ENCODE measurements at places on chromosomes 13 and 19.
A peak's percentile ranks its signal among the peaks of the same experiment; 100 is the strongest.

DNA sequence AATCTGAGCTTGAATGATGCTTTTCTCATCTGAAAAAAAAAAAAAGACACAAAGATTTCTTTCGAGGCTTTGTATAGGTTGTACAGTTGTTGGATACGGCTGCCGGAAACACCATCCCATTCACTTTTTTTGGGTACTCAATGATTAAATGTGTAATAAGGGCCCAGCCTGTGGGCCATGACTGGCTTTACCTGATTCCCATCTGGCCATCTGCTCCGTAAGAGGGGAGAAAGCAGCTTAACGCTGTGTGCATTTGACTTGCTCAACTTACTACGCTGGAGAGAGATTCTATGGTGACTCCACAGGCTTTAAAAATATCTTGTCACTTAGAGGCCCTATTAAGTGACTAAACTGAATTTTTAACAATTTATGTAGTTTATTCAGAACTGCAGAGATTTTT, 731 bp downstream of the ZNF558 start:
- DNase-seq: no peak

- no peak for DNase-seq
These were observed 147.5 kb upstream of the OBI1 start for GRCh38 chr13:78806457-78806856.

DNA sequence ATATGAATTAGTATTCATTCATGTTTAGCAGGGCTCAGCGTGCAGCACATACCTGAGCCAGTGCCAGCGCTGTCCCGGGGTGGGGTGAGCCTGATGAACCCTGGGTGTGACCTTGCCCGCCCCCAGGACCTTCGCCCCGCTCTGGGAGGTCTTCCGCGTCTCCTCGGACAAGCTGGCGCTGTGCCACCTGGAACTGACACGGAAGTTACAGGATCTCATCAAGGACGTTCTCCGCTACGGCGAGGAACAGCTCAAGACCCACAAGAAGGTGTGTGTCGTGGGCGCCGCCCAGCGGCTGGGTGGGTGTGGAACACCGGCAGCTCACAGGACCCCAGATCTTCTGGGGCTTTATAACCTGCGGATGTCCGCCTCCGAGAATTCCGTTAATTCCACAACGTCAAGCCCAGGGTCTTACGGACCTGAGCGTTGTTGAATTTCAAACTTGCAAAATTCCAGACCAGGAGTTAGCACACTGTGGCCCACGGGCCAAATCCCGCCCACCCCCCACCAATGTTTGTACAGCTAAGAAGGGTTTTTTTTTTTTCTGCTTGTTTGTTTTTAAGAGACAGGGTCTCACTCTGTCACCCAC, 15.4 kb downstream of the FCHO1 start:
- DNase-seq: peak; percentile 53

GRCh38 chr19:5953680-5954213, 24.2 kb downstream of the RANBP3 start:
- no peak for DNase-seq

DNA sequence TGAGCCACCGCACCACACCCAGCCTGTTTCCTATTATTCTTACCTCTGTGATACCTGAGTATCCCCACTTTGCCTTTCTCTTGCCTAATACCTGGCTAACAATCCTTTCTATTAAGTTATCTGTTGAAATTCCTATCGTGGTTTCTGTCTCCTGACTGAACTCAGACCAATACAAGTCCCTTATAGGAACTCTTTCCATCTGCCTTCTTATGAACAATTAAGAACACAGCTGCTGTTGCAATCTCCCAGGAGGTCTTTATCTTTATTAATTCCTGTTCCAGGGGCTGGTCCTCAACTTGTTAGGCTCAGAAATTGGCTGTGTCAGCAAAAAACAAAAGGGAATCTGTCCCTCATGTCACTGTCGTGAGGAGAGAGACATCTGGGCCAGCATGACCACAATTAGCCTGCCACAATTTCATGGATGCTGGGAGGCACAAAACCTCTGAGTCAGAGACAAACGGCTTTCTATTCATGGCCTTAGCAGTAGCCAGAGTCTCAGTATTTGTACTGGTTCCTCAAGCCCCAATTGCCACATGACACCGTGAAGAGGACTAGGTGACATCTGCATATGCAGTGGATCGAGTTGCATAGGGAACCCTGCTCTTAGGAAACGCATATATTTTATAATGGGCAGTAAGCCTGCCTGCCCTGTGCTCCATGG, 58.2 kb downstream of the NUFIP1 start:
- DNase-seq: no peak

DNA sequence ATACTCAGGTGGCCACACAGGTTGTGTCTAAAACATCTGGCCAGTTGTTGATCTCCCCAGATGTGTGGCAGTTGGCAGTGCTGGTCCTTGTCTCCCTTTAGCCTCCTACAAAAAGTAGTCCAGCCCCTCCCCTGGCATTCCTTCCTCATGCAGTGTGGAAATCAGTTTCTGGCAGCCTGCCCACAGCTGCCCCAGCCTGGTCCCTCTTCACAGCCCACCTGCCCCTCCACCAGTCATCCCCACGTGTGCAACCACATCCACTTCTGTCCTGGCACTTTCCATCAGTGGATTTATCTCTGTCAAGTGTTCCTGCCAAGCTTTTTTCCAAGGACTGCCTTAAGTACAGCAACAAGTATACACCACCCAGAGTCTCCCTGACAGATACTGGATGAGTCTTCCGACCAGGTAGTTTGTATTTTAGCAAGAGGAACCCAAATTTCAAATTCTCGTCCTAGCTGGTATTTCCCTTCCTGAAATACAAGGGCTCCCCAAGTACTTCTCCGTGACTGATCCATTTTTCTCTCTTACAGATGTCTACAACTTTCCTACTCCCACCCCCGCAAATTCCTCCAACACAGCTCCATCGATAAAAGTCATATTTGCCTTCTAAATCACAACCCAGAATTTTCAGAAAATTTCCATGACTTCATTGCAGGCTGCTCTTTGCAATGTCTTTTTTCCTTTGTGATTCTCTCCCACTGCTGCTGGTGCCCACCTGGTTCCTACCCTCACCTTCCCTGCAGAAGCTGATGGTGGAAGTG, 313.5 kb downstream of the FOXO1 start:
- DNase-seq: no peak

DNA sequence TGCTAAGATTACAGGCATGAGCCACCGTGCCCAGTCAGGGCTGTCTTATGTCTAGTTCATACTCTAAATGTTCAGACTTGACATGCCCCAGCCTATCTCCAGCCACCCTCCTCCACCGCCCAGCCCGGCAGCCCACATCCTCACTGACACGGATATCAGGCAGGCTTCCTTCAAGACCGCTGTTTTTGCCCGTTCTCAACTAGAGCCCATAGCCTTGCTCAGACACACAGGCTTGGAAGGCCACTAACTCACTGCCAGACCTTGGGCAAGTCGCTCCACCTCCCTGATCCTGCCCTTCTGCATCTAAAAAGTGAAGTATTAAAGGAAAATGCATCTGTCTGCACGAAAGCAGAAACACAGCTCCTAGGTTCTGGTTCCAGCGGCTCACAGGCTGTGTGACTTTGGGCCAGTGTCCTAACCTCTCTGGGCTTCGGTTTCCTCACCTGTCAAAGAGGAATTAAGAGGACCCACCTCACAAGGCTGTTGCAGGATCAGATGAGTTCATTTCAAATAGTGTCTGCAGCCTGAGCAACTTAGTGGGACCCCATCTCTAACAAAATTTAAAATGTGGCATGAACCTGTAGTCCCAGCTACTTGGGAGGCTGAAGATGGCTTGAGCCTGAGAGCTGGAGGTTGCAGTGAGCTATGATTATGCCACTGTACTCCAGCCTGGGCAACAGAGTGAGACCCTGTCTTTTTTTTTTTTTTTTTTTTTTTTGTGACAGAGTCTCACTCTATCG, 14.5 kb upstream of the CERS4 start:
- DNase-seq: no peak

DNA sequence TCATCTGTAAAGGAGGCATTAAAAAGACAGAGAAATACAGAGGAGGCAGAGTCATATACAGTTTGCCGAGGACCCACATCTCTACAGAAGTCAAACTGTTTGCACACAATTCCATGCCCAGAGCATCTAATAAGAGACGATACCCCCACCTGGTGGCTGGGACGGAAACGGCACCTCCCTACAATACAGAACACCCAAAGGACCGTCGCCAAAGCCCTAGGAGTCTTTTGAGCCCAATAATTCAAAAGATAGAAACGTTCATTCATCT, 703 bp upstream of the PLEKHG2 start:
- DNase-seq: peak; percentile 91

GRCh38 chr13:93723316-93723715, 496.7 kb downstream of the GPC6 start:
- no peak for DNase-seq

DNA sequence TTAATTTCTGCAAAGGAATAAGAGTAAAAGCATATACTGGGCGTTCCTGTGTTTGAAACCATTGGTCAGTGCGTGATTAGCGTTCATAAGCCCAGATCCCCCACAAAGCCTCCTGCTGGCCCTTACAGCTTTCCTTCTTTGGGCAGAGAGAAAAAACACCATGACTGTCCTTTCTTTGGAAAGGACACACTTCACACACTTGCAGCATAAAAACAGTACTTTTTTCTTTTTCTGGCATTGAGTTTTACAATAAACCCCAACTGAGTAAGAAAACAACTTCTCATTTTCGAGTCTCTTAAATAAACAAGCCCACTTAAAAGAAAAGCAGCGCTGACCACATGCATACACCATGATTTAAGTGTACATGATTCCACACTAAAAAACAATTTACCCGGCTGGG, 35.8 kb downstream of the SMAD9 start:
- DNase-seq: no peak

DNA sequence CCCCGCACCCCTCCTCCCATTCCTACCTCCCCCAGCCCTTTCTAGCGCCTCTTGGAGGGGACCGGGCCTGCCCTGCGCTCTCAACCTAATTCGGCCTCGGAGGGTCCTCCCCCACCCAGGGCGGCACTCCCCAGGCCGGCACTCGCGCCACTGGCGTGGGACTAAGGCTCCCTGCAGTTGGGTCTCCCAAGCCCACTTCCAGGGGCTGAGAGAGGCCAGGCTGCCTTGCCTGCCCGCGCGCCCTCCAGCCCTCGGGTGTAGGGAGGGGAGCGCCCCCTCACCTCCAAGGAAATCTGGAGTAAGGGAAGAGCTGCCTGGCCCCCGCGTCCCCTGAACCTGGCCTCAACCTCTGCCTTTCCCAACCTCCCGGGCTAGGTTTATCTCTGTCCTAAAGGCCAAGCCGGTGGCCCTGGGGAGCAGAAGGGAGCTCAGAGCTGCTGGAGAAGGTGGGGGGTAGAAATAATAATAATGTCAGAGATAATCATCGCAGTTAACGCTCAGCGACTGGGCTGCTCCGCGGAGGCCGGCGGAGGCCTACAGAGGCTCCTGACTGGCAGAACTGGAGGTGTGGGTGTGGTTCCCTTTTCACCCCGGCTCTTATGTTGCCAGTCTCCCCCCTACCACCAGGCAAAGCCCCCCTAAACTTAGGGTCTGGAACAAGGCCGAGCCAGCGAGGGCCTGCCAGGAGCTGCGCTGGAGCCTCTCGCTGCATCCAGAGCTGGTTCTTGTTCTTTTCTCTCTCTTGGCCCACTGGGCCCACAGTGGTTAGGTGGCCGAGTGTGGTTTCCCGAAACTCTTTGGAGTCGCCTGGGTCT, 9.6 kb downstream of the ZIC2 start:
- DNase-seq: no peak

- no peak for DNase-seq
These were observed 1.8 kb upstream of the CD37 start for GRCh38 chr19:49333418-49333805.

DNA sequence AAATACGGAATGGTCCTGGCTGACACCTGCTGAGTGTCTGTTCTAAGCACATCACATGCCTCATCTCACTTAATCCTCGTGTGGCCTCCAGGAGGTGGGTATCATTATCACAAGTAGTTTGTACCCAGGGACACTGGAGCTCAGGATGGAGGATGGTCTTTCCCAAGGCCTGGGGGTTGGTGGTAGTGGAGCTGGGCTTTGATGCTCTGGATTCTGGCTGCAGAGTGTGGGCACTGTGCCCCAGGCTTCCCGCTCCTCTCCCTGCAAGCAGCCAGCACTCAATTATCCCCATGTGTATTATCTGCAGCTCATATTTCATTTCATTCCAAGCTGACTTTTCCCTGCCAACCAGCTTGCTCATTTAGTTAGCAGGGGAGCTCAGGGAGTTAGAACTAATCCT, 52.1 kb downstream of the SIAH3 start:
- no peak for DNase-seq

DNA sequence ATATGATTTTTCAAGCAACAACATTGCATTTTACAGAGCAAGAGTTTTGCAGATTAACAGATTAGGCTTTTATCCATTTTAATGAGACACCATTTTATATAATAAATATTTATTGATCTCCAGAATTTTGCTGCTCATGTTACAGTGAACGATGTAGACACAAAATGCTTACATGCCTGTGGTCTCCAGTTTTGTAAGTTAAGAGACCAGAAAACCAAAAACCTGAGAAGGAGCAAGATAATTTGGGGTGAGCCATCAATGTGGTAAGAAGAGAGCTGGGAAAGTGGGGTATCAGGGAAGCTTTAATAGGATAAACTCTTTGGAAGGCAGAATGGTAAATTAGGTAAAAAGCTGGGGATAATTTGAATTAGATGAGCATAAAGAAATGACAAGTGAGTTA, 2100.5 kb upstream of the PCDH20 start:
- no peak for DNase-seq

DNA sequence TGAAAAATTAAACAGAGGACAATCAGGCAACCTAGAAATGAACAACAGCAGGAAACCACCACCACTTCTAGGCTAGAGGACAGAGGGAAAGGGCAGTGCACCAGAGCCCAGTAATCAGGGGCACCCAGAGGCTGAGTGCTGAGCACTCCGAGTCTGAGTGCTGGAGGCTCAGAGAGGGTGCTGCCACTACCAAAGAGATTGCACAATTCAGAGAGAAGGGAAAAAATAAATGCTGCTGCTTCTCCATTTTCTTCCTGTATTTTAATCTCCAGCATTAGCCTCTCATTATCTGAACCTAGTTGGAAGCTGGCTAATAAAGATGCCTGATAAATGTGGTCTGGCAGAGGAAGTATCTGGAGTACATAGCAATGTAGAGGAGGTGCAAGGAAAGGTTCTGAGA, 11.8 kb upstream of the ZNF175 start:
- no peak for DNase-seq

GRCh38 chr19:6228551-6229215, 51.1 kb downstream of the MLLT1 start:
- DNase-seq: no peak
